ENCODE measurements at places on chromosomes 1 and 21.
A peak's percentile ranks its signal among the peaks of the same experiment; 100 is the strongest.

- no peak for DNase-seq
Observed at GRCh38 chr1:64894438-64895196, 71.7 kb downstream of the JAK1 start.

DNA sequence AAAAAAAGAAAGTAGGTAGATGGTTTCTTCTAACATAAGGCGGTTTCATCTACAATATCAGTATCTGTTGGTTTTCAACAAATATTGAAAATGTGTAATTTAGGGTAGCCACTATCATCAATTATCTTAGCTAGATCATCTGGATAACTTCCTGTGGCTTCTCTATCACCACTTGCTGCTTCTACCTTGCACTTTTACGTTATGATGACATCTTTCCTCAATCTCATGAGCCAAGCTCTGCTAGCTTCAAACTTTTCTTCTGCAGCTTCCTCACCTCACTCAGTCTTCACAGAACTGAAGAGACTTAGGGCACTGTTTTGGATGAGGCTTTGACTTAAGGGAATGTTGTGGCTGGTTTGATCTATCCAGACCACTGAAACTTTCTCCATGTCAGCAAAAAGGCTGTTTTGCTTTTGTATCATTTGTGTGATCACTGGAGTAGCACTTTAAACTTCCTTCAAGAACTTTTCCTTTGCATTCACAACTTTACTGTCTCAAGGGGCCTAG, 144.9 kb upstream of the HP1BP3 start:
- DNase-seq, result no peak

DNA sequence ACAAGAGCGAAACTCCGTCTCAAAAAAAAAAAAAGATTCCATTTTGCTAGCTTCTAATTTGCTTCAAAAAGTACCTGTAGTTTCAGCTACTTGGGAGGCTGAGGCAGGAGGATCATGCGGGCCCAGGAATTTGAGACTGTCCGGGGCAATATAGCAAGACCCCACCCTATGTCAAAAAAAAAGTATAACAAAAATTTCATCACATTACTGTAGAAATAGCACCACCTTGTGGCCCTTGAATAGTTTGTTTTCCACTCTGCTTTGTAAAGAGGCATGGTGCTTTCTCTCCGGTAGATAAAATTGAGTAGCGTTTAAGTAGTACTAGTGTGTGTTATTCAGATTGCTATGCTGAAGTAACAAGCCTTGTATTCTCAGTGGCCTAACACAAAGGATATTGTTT, 18.2 kb upstream of the MSTO1 start:
- peak; percentile 77 for DNase-seq

- no peak for DNase-seq
Observed at GRCh38 chr1:215345766-215346165, 221.3 kb upstream of the KCTD3 start.

DNA sequence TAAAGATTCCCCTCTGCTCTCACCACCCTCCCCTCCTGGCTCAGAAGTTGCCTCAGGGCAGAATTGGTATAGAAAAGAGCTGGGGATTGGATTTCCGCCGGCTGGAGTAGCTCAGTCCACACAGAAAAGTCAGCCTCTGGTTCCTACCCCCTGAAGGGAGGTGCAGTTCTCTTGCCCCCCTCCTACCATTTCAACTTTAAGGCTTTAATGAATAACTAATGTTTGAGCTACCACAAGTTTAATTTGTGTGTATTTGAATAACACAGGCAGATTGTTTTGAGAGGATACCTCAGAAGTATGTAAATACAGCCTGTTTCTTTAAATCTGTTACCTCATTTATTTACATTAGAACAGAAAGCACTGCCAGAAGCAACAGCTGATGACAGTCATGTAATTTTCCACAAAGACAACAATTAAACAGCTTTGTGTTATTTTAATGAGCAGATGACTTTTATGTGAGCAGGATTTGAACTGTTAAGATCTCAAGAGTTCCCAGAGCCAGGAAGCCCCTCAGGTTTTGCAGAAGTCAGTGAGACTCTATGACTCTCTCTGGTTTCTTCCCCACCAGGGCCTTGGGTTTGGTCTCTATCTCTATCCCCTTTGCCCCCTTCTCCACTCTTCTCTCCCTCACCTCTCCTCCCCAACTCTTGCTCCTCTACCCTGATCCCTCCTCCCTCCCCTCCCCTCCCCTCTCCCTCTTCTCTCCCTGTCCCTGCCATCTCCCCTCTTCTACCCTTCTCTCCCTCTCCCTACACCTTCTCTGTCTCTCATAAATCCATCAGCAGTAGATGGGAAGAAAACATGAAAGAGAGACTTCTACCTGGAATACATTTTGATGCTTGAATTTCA, 26.3 kb downstream of the DUSP10 start:
- no peak for DNase-seq

DNA sequence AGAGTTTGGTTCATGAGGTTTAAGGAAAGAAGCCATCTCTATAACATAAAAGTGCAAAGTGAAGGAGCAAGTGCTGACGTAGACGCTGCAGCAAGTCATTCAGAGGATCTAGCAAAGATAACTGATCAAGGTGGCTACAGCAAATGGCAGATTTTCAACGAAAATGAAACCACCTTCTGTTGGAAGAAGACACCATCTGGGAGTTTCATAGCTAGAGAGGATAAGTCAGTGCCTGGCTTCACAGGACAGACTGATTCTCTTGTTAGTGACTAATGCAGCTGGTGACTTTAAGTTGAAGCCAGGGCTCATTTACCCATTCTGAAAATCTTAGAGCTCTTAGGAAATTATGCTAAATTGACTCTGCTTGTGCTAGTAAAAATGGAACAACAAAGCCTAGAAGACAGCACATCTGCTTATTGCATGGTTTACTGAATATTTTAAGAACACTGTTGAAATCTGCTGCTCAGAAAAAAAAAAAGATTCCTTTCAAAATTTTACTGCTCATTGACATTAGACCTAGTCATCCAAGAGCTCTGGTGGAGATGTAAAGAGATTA, 10.5 kb downstream of the MAEL start:
- no peak for DNase-seq

DNA sequence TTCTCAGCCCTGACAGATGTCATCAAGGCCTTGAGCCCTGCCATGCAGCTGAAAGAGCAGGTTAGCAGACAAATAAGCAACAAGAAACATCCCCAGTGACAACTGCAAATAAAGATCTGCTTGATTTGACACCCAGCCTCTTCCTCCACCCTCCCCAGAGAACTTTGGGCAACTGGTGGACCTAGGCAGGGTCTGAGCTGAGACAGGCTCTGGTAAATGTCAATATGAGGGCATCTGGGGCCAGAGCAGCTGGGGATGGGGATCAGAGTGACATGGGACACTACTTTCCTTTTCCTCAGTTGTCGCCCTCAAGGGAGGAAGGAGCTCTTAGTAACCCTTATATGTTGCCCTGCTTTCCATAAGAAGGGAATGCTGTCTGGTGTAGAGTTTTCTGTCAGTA, 544.1 kb downstream of the NEGR1 start:
- DNase-seq, result no peak

GRCh38 chr1:43835082-43836021, 98.2 kb upstream of the ARTN start:
- no peak for DNase-seq

- DNase-seq, result no peak
Observed at GRCh38 chr1:42282024-42282579, 52.9 kb downstream of the FOXJ3 start.

DNA sequence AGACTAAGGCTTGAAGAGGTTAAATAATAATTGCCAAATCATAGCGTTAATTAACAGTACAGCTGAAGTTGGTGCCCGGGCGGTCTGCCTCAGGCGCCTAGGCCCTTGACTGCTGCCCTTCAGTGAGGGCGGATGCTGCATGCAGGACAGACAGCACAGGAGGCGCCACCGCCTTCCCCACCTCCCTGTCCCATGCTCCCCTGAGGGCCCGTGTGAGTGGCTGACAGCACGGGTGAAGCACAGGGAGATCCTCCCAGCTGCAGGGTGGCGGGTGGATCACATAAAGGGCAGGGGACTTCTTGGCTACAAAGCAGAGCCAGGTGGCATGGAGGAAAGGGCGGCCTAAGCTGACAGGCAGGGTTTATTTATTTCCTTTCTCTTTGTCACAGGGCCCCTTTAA, 49.1 kb downstream of the DDX20 start:
- DNase-seq, result no peak

- DNase-seq, result peak; percentile 57
Observed at GRCh38 chr1:145962157-145963102, 1.9 kb downstream of the ANKRD34A start.

DNA sequence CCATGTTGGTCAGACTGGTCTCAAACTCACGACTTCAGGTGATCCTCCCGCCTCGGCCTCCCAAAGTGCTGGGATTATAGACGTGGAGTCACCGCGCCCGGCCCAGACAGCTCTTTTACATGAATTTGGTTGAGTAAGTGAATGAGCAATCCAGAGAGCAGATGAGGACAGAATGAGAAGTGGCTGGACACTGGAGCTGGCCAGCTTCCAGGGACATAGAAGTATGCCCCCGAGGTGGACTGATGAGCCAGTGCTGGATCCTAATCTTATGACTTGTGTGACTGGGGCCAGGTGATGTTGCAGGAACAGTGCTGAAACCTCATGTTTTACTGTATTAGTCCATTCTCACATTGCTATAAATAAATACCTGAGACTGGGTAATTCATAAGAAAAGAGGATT, 35.9 kb upstream of the KANK4 start:
- no peak for DNase-seq

DNA sequence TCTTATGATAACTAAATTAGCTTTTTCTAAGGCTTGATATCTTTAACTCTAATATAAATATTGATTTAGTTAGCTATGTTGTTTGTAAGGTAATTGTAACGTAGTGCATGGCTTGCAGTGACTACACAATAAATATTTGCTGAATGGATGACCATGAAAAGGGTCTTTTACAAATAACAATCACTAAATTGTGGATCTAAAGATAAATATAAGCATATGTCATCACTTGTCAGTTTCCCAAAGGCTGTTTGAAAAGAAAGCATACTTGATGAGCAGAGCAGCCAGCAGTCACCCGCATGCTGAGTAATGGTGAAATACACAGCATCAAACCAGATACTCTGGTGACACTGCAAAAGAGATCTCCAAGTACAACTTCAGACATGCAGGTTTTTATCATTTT, 92.5 kb upstream of the FMN2 start:
- DNase-seq, result no peak

DNA sequence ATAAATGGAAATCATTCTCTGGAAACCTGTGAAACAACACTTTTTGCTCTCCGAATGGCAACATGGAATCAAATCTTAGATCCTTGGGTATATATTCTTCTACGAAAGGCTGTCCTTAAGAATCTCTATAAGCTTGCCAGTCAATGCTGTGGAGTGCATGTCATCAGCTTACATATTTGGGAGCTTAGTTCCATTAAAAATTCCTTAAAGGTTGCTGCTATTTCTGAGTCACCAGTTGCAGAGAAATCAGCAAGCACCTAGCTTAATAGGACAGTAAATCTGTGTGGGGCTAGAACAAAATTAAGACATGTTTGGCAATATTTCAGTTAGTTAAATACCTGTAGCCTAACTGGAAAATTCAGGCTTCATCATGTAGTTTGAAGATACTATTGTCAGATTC, 45.7 kb downstream of the PTGFR start:
- DNase-seq, result no peak

DNA sequence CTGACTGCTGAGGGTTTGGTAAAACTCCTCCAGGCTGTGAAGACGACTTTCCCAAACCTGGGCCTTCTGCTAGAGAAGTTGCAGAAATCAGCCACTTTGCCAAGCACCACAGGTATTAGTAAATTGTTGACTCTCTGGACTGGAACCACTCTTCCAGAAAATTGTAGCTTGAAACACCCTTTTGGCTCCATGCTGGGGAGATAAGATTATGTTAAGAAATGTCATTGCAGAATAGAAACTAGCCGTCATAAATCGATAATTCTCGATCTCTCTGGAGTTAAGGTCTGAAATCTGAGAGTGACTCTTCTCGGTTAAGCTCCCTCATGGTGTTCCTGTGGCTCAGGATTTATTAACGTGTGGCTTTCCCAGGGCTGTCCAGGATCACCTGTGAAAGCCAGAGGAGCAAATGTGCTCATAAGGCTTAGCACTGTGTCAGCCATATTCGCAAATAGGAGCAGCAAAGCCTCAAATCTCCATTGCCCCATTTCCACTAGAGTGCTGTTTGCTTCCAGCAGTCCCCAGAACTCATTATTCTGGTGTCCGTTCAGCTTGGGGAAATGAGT, 54.6 kb downstream of the ZBTB40 start:
- DNase-seq, result no peak

GRCh38 chr1:106608841-106609240, 447.6 kb upstream of the PRMT6 start:
- no peak for DNase-seq

DNA sequence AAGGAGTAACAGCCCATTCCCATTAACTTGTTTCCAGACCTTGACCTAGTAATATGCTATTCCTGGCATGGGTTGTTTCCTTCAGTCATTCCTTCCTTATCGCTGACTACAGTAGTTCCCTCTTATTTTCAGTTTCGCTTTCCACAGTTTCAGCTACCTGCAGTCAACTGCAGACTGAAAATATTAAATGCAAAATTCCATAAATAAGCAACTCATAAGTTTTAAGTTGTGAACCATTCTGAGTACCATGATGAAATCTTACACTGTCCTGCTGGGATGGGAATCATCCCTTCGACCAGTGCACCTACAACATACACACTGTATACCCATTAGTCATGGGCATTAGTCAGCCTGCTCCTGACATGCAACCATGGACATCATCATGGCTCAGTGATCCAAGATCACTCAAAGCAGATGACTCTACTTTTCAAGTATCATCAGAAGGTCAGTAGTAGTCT, 66.7 kb downstream of the CCDC30 start:
- DNase-seq, result peak; percentile 10

DNA sequence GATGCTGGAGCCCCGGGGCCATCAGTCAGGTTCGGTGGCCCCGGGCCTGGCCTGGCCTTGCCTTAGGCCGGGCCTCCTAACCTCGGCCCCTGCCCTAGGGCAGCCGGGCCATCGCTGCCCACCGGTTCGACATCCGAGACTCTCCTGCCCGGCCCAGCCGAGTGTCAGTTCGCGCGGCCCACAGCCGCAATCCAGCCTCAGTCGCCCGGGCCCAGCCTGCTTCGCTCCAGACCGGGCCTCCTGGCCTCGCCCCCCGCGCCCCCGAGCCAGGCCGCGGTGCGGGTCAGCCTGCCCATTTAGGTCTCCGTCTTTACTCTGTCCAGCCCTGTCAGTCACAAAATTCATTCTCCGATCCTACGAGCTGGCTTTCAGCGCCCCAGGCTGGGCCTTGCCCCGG, 777 bp downstream of the LRRC41 start:
- no peak for DNase-seq

DNA sequence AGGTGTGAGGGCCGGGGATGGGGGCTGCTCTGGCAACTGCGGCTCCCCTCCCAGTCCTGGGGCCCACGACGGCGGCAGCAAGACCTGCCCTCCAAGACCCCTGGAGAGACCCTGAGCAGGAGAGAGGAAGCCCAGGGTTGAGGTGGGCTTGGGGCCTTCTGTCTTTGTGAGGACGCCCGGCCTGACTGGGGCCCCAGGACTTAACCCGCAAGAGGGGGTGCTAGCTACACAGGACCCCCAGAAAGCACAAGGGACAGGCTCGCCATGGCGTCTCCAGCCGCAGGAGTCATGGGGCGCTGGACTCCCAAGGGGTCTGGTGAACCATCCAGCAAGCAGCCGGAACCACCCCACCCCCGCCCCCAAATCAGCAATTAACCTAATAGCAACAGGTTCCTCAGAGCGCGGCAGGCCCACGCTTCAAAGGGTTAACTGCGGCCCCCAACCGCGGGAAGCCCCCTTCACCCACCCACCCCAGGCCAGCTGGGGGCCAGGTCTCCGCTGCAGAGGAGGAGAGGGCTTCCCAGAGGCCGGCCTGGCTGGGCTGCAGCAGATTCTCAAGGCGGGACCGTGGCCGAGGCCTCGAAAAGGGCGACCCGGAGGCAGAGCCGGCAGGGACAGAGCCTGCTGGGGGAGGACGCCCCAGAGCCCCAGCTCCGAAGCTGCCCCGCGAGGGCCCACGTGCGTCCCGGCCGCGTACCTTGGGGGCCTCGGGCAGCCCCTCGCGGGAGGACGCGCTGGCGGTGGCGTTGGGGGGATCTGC, 525 bp downstream of the C1QTNF12 start:
- no peak for DNase-seq
